ENCODE measurements at places on chromosomes 1 and 21.
A peak's percentile ranks its signal among the peaks of the same experiment; 100 is the strongest.

- peak; percentile 48 for DNase-seq
These were observed 29.1 kb downstream of the PIGP start for GRCh38 chr21:37043818-37044217.

GRCh38 chr1:164320790-164321731 lies 237.9 kb upstream of the PBX1 start:
- no peak for DNase-seq

DNA sequence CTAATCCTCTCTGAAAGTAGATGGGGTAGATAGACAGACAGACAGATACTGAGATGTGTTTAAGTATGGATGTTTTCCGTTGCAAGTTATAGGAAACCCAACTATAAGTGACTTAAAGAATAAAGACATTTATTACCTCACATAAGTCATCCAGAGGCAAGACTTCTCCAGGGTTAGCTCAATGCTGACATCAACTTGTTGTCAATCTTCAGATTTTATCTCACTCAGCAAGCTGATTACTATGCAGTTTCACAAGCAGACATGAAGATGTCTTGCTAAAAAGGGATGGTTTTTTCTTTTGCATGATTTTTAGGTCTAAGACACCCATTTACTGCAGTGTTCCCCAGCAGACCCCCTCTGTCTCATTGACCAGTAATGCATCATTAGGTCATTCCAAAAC lies 30.7 kb upstream of the ZNF362 start:
- DNase-seq = no peak

- DNase-seq = peak; percentile 7
These were observed 69.8 kb downstream of the CR1 start for GRCh38 chr1:207565546-207566468.

DNA sequence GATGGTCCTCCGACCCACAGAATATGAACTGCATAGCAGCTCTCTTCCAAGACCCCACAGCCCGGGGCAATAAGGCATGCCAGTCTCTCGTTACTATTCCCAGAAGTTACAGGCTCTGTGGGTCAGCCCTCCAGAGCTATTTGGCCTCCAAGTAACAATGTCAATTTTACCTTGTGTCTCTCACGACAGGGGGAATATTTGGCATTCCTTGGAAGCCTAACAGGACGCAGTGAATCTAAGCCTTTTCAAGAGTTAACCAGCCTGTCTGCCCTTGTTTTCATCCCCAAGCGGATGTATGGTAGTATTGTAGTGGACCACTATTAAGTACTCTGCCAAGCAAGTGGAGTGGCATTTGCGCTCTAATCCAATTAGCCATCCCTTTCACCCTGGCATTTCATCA lies 24.4 kb upstream of the GNG4 start:
- no peak for DNase-seq

DNA sequence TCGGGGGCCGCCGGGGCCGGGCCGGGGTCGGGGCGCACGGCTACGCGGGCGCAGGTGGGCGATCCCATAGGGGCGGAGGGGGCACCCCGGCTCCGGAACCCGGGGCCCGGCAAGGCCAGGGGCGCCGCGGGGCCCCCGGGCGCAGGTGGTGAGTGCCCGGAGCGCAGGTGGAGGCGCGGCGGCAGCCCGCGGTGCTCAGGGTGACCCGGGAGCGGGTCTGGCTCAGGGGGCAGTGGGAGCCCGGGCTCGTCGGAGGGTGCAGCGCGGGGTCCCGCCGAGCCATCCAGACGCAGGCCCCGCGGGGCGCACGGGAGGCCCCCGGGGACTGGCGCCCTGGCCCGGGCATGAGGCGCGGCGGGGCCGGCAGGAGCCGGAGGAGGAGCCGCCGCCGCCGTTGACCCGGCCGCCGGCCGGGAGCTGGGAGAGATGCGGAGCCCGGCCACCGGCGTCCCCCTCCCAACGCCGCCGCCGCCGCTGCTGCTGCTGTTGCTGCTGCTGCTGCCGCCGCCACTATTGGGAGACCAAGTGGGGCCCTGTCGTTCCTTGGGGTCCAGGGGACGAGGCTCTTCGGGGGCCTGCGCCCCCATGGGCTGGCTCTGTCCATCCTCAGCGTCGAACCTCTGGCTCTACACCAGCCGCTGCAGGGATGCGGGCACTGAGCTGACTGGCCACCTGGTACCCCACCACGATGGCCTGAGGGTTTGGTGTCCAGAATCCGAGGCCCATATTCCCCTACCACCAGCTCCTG lies 489 bp downstream of the CELSR2 start:
- no peak for DNase-seq

- DNase-seq = no peak
These were observed 2169.2 kb downstream of the MRPL39 start for GRCh38 chr21:23438081-23438480.

- DNase-seq = no peak
These were observed 47.8 kb downstream of the SELENOF start for GRCh38 chr1:86865973-86866637.

- DNase-seq = no peak
These were observed 346.6 kb downstream of the ZNF326 start for GRCh38 chr1:90341516-90341915.

GRCh38 chr1:32948905-32949304 lies 15.7 kb downstream of the RNF19B start:
- no peak for DNase-seq

Measured in KBM-7 (cell line).